Hematopoietic multipotent progenitor cell treated with erythropoietin and hydrocortisone succinate and interleukin-3 and kit ligand, for 8 days (in vitro differentiated cells): ENCODE measurements at places on chromosomes 12 and 14.

- no peak for DNase-seq
These were observed 17.4 kb downstream of the FOXN4 start for GRCh38 chr12:109291521-109292341.

DNA sequence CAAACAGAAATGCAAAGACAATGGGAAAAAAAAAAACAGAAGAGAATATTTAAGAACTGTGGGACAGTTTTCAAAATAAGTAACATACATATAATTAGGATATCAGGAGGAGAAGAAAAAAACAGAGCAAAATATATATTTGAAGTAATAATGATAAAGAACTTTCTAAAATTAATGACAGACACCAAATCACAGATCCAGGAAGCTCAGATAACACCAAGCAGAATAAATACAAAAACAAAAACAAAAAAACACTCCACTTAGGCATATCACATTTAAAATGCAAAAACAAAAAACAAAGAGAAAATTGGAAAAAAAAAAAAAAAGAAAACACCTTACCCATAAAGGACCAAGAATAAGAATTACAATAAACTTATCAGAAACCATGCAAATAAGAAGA, 9.6 kb upstream of the RFX4 start:
- no peak for DNase-seq

DNA sequence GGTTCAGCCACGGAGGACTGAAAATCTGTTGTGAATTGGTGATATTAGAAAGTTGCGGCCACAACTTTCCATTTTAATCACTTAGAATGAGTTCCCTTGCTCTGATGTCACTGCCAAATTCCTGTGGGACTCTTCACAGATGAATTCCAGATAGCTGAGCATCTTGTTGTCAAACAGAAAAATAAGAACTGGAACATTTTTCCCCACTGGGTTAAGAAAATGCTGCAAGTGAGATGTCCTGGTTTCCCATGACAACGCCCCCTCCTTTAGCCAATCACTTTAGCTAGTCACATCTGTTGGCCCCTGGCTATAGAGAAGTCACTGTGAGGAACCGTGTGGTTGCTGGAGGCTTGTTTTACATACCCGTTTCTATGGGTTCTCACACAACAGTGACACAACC, 135.9 kb downstream of the KTN1 start:
- DNase-seq, result no peak

GRCh38 chr12:25958428-25959070, at the start of gene RASSF8:
Gene RASSF8 (plus strand): TSS chr12:25958682. CDS start chr12:26055344, 96,662 bp downstream.
- DNase-seq, result peak; percentile 23

- DNase-seq, result no peak
These were observed 14.8 kb upstream of the LRRC9 start for GRCh38 chr14:59905188-59905587.

DNA sequence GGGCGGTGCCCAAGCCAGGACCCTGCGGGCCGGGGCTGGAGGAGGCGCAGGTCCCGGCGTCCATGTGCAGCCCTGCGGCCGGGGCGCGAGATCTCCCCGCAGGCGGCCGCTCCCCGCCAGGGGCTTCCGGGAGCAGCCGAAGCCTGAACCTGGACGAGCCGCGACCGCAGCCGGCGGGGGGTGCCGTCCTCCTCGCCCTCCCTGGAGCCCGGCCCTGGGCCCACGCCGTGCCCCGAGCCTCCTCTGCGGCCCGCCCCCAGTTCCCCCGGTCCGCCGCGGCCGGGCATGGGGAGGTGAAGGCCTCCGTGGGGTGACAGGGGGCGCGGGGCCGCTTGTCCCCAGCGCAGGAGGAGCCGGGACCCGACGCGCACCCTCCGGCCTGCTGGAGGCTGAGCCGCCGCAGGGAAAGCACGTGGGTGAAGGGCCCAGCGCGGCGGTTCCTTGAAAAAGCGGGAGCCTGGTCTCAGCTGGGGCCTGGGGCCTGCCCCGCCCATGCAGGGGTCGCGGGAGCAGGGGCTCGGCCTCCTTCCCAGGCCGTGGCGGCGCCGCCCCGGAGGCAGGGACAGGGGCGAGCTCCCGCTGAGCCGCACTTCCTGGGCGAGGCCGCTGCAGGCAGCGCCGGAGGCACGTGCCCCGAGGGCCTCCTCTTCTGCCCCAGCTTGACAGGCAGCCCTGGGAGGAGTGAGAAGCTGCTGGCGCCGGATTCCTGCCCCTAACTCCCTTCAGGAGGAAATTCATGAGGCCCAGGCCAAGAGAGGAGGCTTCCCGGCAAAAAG, 55.6 kb upstream of the PPP2R5C start:
- peak; percentile 66 for DNase-seq

- peak; percentile 78 for DNase-seq
These were observed at the start of gene RIMKLB for GRCh38 chr12:8697476-8698131. Gene RIMKLB (plus strand): TSS chr12:8697991. CDS start chr12:8713867, 15,876 bp downstream.

DNA sequence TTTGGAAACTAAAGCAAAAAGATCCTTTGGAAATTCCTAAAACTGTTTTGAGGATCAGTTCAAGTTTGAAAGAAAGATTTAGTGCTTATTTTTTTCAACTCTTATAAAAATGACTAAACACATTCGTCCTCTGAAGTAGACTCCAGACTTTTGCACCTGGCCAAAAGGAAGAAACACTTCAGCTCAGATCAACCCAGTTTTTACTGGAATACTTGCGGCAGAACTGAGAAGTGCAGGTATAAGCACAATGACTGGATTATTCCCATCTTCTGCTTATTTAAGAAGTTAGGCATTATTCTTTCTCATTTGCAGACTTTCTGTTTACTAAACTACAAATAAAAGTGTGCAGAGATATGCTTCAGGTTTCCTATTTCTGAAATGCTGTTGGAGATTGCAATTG, 41.9 kb downstream of the PDE6H start:
- DNase-seq, result no peak

GRCh38 chr14:81285245-81285644, 64.5 kb upstream of the GTF2A1 start:
- DNase-seq, result no peak

DNA sequence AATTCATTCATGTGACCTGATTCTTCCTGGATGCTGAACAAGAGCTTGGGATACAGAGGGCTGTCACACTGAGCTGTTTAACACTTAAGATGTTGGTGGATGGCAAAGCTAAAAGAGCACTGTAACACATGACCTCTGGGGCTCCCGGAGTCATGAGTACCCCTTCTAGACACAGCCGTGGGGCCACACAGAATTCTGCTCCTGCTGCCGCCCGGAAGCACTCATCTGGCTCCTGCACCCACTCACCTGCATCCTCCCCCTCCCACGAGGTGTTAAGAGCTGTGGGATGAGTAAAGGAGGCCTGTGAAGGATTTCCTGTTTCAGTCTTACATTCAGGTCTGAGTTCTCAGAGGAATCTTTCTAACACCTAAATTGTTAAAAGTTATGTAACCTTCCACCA, 78.0 kb upstream of the SSTR1 start:
- no peak for DNase-seq

DNA sequence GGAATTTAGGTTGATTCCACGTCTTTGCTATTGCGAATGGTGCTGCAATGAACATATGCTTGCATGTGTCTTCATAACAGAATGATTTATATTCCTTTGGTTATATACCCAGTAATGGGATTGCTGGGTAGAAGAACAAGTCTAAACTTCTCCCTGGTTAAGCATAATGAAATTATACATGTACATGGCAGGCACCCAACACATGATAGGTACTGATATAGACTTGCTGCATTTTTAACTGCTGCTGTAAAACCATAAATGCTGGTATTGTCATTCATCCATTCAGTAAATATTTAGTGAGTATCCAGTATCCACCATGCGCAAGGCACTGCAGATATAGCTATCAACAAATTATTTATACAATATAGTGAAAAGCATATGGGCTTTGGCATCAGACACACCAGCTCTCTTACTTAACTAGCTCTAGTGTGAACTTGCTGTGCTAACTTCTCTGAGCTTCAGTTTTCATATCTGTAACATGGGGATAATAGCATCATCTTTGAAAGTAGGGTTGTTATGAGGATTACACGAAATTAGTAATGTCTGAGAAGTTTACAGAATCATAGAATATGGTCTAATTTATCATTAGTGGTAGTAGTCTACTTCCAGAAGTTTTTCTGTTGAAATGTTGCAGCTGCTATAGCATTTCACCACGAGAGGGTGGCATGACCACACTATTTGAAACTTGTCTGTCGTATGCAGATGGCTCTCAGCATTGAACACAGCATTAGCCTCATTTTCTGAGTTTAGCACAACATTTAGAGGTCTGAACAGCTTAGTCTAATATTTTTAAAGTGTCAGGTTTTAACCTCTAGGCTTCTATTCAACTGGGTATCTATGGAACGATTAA, 32.0 kb upstream of the SEL1L start:
- peak; percentile 32 for DNase-seq

DNA sequence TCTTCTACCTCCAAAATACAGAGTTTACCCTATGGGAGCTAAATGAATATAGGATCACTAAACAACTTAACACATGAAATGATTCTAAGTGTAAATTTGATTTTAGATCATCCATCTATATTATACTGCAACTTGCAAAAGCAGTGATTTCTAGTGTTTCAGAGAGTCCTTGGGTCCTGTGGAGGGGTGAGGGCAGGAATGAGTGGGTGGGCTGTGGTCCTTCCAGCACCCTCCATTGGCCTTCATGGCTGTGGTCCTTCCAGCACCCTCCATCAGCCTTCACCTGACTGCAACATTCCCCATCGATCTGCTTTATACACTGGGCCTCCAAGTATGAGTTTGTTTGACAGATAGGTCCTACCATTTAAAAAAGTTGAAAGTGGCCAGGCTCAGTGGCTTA, 70.5 kb downstream of the TTC6 start:
- DNase-seq, result no peak

GRCh38 chr12:119211884-119212283, 33.2 kb downstream of the HSPB8 start:
- no peak for DNase-seq

- no peak for DNase-seq
These were observed 13.9 kb upstream of the DCD start for GRCh38 chr12:54662026-54662425.

- no peak for DNase-seq
These were observed 82.8 kb upstream of the SINHCAF start for GRCh38 chr12:31408763-31409162.

DNA sequence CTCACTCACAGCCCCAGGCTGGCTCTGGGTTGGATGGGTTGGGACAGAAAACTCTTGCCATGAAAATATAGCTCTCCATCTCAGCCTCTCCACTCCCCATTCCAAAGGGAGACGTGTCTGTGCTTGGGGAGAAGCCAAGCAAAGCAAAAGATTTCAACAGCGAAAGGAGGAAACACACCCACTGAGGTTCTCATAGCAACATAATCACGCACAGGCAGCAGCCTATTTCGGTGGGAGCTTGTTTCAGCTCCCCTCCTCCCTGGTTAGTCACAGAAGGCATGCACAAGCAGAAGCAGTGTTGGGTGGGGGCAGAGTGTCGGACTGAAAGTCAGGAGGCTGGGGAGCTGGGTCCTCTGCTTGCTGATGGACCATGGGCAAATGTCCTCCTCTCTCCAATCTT, 1.9 kb upstream of the PRMT8 start:
- DNase-seq, result no peak

DNA sequence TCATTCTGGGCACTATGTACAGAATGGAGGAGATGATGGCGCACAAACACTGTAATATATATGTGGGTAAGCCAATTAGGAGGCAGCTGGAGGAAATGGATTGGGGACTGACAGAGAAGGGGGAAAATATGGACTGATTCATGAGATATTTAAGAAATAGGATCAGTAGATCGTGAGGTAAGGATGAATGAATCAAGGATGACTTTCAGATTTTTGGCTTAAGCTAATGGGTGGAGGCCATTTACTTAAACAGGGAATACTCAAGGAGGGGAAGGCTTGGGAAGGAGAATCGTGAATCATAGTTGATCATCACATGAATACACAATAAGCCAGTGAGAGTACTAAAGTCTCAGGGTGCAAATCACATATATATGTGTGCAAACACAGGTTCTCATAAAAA, 11.2 kb upstream of the GNPNAT1 start:
- DNase-seq, result no peak

DNA sequence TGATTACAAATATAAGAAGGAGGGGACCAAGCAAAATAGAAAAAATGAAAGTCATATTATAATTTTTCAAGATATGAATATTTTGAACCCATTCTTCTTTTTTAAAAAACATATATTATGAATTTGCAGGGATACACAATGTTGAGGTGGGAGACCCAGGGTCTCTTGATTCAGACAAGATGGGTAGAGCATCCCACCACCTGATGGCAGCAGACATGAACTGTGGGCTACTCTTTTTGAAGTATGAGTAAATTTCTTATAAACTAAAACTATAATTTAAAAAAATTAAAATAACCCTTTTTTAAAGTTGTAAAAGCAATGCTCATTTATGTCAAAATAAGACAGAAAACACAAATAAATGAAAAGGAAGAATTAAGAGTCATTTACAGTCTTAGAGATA, 202.7 kb upstream of the PRICKLE1 start:
- no peak for DNase-seq

DNA sequence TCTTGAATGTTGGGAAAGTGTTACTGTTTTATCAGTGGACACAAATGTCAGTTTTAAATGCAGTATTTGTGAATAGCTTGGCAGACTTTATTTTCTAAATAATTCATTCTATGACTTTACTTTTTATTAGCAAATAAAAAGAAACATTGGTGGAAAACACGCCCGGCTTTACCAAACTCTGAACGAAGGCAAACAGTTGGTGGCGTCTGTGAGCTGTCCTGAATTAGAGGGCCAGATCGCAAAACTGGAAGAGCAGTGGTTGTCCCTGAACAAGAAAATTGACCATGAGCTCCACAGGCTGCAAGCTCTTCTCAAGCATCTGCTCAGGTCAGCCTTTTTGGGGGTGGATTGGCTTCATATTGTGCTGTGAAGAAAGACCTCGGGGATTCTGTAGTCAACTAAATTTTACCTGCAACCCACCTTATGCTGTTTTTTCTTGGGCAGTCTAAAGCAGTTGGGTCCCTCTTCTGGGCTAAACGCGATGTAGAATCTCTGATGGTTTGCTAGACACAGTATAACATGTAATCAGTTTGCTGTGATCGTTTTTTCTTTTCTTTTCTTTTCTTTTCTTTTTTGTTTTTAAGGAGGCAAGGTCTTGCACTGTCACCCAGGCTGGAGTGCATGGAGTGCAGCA, 156.4 kb downstream of the ESR2 start:
- peak; percentile 33 for DNase-seq

- DNase-seq, result no peak
These were observed 43.7 kb downstream of the TCHP start for GRCh38 chr12:109943811-109944210.

- no peak for DNase-seq
These were observed 123.3 kb downstream of the KICS2 start for GRCh38 chr12:64098709-64099354.

- no peak for DNase-seq
These were observed 232.0 kb downstream of the BTG1 start for GRCh38 chr12:91913651-91914050.

DNA sequence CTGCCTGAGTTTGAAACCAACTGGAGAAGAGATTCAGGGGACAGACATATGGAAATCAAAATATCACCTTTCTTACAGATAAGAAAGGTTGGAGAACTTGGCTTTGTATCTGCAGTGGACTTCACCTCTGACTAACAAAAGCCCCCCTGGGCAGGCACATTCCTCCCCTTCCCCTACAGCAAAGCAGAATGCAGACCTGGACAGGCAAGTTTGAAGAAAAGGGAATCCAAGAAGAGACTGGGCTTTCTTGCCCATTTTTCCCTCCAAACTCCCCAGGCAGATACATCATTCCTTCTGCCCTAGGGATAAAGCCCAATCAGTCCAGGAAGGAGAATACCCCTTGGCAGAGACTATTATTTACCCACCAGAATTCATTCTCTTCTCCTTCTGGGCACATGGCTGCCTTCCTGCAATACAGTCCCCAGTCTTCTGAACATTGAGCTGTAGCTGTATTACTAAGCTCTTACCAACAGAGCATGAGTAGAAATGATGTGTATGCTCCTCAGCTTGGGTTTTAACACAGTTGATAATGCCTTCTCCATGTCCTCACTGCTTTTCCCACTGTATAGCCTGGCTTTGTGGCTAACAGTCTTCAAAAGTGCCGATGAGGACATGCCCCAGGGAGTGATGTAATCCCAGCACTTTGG, 17.4 kb upstream of the NAP1L1 start:
- no peak for DNase-seq
